ENCODE measurements at places on chromosomes 7 and 10.

DNA sequence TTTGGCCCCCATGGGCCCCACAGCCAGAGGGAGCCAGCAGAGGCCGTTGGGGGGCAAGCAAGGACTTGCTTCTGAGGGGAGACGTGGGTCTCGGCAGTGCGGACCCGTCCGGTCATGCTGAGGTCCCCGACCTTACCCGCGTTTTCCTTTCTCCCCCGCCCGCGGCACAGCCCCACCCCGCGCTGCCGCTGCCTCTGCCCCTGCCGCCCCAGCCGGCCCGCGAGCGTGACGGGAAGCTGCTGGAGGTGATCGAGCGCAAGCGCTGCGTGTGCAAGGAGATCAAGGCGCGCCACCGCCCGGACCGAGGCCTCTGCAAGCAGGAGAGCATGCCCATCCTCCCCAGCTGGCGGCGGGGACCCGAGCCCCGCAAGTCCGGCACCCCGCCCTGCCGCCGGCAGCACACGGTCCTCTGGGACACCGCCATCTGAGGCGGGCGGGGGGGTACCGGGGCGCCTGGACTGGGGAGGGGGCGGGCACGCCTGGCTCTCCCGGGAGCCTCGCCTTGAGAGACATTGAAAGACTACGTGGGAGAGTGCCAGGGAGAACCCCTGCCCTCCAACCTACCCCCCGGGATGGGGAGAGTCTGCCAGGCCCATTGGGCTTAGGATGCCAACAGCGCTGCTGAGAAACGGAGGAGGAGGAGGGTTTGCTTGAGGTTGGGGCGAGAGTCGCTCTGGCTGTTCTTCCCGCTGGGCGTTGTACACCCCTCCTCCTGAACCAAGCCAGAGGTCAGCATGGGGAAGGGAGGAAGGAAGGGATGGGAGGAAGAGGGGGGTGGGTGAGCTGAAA is 9.9 kb downstream of the NYAP1 start:
- no peak for DNase-seq

GRCh38 chr10:18498998-18499397 is 152.4 kb downstream of the NSUN6 start:
- DNase-seq = no peak

GRCh38 chr10:86349474-86349873 is 17.1 kb downstream of the GRID1 start:
- DNase-seq = no peak

DNA sequence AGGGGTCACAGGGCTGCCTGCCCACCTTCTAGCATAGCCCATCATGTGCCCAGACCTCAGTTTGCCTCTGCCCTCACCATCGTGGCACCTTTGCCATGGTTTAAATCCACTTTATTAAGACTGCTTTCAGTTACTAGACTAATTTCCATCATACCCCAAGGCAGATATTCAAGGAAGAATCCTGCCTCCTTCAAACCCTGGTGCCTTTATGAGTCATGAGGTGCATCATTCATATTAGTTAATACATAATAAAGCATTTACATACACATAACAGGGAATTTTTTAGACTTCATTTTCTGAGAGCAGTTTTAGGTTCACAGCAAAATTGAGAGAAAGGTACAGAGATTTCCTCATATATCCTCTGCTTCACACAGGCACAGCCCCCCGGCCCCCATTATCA is 62.8 kb downstream of the CXCL12 start:
- no peak for DNase-seq

GRCh38 chr7:120272701-120273475 is at the start of gene KCND2:
Gene KCND2 (plus strand): TSS chr7:120273175.
- no peak for DNase-seq

- no peak for DNase-seq
Measured at GRCh38 chr7:106100863-106101629, 11.1 kb downstream of the SYPL1 start.

GRCh38 chr10:104324221-104324686 is 14.0 kb downstream of the ITPRIP start:
- peak; percentile 13 for DNase-seq

- no peak for DNase-seq
Measured at GRCh38 chr10:43362191-43362839, 9.1 kb upstream of the FXYD4 start.

DNA sequence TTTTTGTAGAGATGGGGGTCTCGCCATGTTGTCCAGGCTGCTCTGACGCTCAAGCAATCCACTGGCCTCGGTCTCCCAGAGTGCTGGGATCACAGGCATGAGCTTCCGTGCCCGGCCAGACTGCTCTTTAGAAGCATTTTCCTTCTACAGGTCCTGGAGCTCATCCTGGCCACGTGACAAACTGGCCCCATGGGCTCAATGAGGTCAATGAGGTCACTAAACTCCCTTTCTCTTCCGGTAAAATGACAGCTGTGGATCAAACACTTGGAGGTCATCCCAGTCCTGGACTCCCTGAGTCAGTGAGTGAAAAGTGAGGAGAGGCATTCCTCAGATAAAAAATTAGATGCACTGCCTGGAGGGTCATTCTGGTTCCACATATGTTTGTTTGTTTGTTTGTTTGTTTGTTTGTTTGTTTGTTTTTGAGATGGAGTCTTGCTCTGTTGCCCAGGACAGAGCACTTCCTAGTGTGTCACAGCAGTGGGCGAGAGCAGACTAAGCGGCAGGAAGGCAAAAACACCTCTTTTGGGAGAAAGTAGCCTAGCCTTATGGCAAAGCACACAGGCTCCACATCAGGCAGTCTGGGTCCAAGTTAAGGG is 134.9 kb downstream of the TNS3 start:
- DNase-seq = no peak

- DNase-seq = no peak
Measured at GRCh38 chr10:19788902-19789301, 27.3 kb upstream of the PLXDC2 start.

DNA sequence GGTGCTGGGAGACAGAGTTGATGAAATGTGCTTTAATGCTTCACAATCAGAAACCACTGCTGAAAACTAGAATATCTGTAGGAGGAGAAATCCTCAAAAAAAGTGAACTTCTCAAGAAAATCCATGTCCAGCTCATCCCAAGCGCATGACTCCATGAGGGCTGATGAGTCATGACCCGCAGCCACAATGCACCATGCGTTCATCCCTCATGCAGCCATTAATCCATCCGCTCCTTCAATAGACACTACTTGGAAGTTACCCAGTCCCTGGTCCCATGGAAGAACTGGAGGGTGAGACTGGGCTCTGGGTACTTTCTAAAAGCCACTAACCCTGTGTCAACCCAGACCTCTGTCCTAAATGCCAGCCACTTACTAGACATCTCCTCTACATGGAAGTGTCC is 24.4 kb downstream of the TMEM273 start:
- DNase-seq = no peak

GRCh38 chr7:50450590-50451032 is 461 bp upstream of the FIGNL1 start:
- DNase-seq = no peak

DNA sequence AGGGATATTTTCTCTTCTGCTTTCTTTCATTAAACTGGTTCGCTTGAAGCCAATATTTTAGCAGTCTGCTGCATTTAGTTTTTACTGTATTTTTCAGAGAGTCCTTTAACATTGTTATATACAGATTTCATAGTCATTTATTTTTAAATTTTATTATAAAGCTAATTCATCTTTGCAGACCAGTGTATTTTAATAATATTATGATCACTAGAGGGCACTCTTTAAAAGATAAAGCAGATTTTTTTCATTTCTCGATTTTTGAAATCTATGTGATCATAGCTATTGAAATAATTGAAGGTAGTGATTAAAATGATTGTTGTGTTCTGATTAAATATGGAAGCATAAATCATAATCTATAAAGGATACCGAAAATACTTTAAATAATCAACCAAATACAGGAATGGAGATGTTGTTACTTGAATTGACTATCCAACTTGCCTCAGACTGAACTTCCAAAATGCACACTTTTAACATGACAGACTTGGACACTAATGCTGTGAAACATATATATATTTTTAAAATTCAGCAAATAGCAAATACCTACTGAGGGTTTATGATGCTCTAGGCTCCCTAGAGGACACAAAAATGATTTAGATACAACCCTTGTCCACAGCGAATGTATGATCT is 35.2 kb downstream of the ST7 start:
- no peak for DNase-seq

- DNase-seq = no peak
Measured at GRCh38 chr10:85319826-85320225, 991.4 kb downstream of the CCSER2 start.

DNA sequence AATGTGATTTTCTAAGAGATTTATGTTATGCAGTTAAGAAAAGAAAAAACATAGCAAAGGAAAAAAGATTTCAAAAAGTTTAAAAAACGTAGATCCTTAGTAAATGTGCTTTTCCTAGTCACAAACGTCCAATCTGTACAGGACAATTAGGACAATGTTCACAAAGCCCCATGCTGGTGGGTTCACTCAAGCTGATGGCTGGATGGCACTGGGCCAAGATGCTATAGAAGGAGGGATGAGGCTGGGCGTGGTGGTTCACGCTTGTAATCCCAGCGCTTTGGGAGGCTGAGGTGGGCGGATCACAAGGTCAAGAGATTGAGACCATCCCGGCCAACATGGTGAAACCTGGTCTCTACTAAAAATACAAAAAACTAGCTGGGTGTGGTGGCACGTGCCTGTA is 22.1 kb downstream of the SVIL start:
- DNase-seq = no peak

- DNase-seq = no peak
Measured at GRCh38 chr7:139505563-139505962, 17.9 kb upstream of the CLEC2L start.

- no peak for DNase-seq
Measured at GRCh38 chr10:124605001-124605370, 139.2 kb downstream of the FAM53B start.

DNA sequence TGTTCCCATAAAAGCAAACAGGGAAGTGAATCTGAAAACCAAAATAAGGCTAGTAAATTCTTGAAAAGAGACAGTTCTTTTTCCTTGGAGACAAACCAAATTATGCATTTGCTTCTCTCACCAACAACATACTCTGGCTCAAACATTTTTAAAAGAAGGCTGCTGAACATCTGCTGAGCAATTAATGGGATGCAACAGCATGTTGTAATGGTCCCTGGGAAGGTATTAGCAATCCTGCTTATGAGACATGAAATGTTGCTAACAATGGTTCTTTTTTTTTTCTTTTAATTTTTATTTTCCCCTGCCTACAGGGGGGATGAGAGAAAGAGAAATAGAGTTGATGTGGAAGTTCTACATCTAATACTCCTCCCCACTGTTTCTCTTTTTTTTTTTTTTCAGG is 572.1 kb downstream of the SORCS1 start:
- DNase-seq = no peak

GRCh38 chr10:15898046-15898445 is 37.7 kb upstream of the MINDY3 start:
- DNase-seq = no peak

GRCh38 chr10:118800920-118801319 is 46.1 kb upstream of the CACUL1 start:
- DNase-seq = no peak

DNA sequence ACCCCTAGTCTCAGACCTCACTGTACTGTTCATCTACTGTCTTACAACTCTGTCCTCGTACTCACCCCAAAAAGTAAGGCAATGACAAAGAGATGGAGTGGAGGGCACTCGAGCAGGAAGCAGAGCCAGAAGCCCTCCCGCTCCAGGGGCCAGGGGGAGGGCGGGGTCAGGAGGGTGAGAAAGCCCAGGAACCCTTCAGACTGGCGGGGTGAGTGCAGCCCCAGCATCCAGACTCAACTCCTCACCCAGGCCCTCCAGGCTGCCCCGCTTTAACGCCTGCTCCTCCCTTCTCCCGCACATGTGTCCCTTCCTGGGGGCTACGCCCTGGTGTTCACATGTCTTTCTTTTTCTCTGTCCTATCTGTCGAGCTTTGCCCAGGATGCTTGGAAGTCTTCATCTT is 66.1 kb downstream of the CALML3 start:
- no peak for DNase-seq

DNA sequence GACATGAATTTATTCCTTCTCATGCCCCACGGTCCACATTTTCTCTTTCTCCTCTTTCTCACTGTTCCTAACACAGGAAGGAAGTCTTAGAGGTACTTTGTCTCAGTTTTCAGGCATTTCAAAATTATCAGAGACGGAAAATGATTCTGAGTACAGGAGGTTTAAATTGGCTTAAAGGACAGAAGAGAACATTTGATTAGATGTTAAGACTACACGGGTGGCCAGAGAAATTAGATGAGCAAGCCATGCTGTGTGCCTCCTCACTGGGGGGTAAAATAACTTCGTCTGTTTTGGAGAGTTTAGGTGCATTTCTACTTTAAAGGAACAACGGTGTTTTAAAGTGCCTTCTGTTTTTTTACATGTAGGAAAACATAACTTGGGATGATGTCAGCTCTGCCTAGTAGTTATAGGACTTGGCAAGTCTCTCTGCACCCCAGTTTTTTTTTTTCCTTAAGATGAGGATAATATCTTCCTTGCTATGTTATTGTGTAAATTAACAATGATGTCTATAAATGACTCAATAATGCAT is 66.9 kb downstream of the MCMBP start:
- no peak for DNase-seq

DNA sequence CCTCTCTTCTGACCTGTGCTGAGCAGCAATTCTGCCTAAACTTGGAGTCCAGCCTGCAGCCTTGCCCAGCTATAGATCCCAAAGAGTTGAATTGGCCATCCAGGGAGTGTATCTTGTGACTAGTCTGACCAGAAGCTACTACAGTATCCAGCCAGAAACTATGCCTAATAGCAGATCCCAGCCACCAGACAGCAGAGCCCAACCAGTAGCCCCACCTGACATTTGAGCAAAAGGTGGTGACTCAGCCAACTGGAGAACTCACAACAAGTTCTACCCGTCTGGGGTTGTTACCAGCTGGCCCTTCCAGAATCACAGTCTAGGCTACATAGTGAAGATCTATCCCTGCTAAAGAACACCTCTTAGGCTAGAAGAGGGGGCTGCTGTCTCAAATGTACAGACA is 315.0 kb downstream of the CRPPA start:
- no peak for DNase-seq

DNA sequence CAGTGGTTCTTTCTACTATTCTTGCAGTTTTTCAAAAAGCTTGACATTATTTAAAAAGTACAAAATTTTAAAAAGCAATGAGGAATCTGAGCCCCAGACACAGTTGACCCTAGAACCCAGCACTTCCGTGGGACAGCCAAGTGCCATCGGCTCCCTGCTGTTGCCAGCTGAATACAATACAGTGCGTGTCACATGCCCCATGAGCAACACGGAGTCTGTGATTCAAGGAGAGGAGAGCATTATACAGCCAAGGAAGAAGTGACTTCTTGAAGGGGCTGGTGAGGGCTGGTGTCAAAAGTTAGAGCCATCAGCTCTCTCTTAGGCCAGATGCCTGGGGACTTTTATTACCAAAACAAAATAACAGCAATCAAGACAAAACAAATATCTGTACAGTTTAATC is 123.0 kb upstream of the FGFR2 start:
- no peak for DNase-seq

GRCh38 chr7:2231992-2232765 is 566 bp downstream of the MAD1L1 start:
- DNase-seq = no peak

DNA sequence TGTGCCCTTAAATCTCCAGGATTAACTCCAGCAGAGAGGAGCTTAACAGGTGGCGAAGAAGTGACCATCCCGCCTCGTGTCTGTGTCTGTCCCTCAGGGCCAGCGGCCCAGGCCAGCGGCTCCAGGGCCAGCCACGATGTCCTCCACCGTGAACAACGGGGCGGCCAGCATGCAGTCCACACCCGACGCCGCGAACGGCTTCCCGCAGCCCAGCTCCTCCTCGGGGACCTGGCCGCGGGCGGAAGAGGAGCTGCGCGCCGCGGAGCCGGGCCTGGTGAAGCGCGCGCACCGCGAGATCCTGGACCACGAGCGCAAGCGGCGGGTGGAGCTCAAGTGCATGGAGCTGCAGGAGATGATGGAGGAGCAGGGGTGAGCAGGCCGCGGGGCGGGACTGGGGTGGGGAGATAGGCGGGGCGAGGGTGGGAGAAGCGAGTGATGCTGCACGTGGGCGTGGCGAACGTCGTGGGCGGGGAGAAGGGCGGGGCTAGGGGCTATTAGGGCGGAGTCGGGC is 33.3 kb downstream of the SRRM3 start:
- no peak for DNase-seq
